ENCODE measurements at places on chromosomes 7 and 10. TPM values are rescaled to one million over a fixed set of nuclear protein-coding genes. Genes with fewer than 3 reads are reported as not detected.

DNA sequence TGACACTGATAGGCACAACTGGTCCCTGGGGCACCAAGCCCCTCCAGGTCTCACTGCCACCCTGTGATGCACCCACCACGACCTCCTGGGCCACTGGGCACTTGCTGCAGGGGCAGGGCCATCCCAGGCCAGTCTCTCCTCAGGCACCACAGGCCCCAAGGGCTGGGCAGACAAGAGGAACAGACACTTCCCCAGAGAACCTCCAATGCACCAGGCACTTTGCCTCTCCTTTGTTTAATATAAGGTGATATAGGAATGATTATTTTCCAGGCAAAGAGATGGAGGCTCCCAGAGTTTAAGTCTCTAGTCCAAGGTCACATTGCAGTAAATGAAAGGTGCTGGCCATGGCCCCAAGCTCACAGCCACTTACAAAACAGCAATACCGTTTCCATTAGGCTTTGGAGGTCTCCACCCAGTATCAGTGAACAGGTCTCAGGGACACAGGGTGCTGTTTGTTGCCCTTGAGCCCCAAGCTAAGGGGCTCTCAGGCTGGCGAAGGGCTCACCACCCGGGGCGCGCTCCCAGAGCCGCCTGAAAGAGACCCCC lies 4.5 kb downstream of the DEPP1 start:
- peak; percentile 64 for DNase-seq

DNA sequence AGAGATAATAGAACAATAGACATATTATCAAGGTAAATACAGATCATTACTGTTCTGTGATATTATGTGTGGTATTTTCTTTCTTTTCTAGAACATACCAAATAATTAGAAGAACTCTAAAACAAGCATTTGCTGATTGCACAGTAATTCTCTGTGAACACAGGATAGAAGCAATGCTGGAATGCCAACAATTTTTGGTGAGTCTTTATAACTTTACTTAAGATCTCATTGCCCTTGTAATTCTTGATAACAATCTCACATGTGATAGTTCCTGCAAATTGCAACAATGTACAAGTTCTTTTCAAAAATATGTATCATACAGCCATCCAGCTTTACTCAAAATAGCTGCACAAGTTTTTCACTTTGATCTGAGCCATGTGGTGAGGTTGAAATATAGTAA lies 185.5 kb downstream of the CFTR start:
- DNase-seq: no peak

- no peak for DNase-seq
These were observed 92.1 kb upstream of the CXCL12 start for GRCh38 chr10:44477046-44477425.

The GDF2 gene
- total RNA-seq: not detected

The TAS2R41 gene
- total RNA-seq: not detected

GRCh38 chr10:108913300-108913699 lies 1010.0 kb downstream of the XPNPEP1 start:
- no peak for DNase-seq

DNA sequence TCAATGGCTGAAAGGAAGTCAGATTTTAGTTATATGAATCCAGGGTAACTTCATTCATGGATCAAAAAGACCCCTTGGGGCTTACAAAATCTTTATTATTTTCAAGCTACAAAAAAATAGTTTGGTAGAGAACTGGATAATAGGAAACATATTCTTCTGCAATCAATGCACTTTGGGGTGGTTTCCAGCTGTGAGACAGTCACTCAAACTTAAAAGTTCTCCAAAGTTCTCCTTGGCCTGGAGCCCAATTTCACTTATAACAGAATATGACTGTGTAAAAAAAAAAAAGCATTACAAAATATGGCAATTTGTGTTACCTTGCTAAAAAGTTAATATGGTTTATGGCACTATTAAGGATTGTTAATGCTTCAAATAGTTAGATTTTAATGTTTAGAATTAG lies 255.5 kb downstream of the AGMO start:
- DNase-seq: no peak

DNA sequence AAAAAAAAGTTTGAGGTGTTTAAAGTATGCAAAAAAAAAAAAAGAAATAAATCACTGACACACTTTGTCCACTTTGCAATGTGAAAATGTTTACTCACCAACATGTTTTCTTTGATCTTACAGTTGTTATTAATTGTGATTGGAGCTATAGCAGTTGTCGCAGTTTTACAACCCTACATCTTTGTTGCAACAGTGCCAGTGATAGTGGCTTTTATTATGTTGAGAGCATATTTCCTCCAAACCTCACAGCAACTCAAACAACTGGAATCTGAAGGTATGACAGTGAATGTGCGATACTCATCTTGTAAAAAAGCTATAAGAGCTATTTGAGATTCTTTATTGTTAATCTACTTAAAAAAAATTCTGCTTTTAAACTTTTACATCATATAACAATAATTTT lies 130.6 kb downstream of the CFTR start:
- no peak for DNase-seq

DNA sequence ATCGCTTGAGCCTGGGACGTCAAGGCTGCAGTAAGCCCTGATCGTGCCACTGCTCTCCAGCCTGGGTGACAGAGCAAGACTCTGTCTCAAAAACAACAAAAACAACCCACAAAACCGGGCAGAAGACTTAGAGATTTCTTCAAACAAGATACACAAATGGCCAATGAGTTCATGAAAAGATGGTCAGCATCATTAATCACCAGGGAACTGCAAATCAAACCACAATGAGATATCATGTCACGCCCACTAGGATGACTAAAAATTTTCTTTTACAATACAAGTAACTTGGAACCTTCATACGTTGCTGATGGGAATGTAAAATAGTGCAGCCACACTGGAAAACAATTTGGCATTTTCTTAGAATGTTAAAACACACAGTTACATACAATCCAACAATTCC lies 77.3 kb upstream of the GRID1 start:
- no peak for DNase-seq

DNA sequence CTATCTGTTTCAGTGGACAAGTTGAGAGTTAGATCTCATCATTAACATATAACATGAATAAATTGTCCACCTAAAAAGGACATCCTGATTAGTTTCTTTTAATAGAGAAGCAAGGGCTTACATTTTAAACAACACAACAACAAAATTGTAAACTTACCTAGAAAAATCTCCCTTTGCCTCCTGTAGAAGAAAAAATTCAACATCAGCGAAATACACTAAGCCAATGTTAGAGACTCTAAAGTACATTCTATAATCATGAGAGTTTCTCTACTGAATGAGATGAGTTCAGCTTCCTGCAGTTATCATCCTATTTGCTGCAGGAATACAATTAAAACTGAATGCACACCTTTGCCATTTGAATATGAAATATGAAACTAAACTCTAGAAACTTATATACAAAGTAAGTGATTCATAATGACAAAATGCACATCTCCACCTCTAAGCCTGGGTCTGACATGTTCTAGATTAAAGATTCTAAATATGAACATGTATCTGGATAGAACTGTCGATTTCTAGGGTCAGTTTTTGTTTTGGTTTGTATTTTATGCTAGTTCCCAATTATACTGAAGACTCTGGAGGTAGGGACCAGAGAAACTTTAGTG lies 174.8 kb downstream of the PRPF18 start:
- no peak for DNase-seq

The OR2A1 gene
- not detected for total RNA-seq

The TMEM140 gene
- 19.8 TPM for total RNA-seq

GRCh38 chr10:25015828-25016375 lies at the start of gene ENKUR:
TSS of gene ENKUR (minus strand) at chr10:25016158. CDS start at chr10:25015936, 222 bp downstream.
- DNase-seq: peak; percentile 96

The PPP1R17 gene
- not detected for total RNA-seq

The MYH16 gene
- not detected for total RNA-seq

DNA sequence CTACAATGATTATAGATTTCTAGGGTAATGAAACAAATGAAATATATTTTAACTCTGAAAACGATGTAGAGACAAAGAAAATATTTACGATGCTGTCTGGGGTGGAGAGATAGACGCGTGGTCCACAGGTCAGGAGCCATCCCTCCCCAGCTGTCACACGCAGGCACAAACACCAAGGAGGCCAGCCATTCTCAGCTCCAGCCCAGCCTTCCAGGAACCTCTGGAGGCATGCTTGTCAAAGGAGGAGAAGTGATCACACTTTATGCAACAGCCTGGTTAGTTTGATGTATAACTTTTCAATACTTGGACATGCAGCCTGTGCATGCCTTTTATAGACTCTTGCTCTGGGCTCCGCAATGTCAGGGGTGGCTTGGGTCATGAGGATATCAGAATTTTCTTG lies 391.5 kb upstream of the MGMT start:
- no peak for DNase-seq

- peak; percentile 81 for DNase-seq
These were observed 737 bp downstream of the ZMIZ1 start for GRCh38 chr10:79069325-79070080.

GRCh38 chr10:60732198-60732806 lies 46.0 kb upstream of the CDK1 start:
- DNase-seq: no peak

The ANKRD61 gene
- not detected for total RNA-seq

DNA sequence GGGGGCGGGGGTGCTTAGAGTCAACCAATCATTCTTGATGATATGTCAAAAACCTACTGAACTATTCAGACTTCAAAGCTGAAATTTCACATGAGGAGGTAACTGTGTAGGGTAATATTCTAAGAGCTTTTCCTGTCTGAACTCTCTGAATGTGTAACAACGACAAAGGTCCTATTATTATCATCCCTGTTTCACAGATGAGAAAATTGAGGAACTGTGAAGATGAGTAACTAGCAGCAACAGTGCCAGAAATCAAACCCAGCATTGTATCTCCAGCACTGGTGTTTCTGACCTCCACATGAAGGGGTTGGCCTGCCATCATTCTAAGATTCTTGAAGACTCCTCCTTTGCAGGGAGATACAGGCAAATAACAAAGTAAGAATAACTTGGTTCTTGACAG lies 294.7 kb upstream of the AOAH start:
- no peak for DNase-seq

DNA sequence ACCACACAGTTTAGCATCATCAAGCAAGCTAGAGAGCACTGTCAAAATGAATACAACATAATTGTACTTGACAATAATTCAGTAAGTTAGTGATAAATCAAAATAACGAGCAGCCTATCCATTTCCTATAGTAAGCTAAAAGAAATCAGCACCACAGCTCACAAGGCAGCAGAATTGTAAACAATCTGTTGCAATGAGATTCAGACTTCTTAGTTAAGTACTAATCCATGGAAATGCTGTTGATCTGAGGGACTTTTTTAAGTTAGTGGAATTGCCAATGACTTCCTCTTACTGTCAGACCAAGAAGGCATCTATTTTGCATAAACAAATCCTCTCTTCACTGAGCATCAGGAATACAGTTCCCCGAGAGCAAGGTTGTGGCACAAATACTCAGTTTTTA lies 136.6 kb upstream of the CCDC6 start:
- no peak for DNase-seq

DNA sequence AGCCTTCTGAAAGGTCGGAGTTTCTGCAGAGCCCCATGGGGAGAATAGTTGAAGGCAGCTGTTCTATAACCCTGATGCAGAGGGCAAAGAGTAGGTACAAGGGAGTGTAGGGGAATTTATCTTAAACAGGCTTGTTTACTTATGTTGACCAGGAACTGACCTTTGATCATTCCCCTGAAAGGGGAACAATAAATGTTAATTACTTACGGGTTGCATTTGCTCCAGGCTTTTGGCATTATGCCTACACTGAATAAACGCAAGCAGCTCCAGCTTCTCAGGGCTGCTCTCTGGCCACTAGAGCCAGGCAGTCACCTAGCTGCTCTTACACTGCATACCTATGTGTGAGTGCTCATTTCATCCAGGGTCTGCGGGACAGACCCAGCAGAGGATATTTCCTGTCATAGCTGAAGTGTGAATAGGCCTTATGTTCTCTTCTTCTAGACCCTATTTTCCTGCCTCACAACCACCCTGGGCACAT lies 26.9 kb upstream of the ABCA13 start:
- no peak for DNase-seq

The ZNF438 gene
- total RNA-seq: 17.1 TPM

GRCh38 chr7:104272767-104273384 lies 55.5 kb upstream of the LHFPL3 start:
- DNase-seq: no peak

DNA sequence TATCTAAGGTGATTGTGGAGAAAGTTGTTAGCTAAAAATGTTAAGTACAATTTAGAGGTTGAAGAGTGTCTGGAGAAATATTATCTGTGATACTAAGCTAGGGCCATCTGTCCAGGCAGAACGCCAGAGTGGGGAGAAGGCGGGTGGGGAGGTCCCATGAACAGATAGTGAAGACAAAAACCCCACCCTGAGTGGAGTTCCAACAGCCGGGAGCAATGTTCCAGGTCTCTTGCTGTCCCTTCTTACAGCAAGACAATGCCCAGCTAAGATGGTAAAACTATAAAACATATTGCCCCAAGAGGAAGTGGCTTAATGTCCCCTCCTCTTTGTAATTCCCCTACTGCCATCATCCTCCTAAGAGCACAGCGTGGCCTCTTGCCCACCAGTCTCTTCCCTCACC lies 10.4 kb upstream of the IL15RA start:
- DNase-seq: peak; percentile 86

GRCh38 chr7:55086413-55087201 lies 67.8 kb downstream of the EGFR start:
- no peak for DNase-seq

DNA sequence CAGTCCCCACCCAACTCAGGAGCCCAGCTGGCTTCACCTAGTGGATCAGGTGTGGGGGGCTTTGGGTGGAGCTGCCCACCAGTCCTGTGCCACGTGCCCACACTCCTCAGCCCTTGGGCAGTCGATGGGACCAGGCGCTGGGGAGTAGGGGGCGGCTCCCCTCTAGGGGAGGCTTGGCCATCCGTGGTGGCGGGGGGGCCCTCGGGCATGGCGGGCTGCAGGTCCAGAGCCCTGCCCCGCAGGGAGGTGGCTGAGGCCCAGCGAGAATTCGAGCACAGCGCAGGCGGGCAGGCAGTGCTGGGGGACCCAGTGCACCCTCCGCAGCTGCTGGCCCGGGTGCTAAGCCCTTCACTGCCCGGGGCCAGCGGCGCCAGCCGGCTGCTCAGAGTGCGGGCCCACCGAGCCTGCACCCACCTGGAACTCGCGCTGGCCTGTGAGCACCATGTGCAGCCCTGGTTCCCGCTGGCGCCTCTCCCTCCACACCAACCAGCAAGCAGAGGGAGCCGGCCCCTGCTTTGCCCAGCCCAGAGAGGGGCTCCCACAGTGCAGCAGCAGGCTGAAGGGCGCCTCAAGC lies 29.3 kb downstream of the ASNS start:
- no peak for DNase-seq

The LLCFC1 gene
- not detected for total RNA-seq

The VAX1 gene
- total RNA-seq: not detected

Data from sigmoid colon (tissue), 7 donors.